A172 (cell line): ENCODE measurements at places on chromosomes 7 and 10.
A peak's percentile ranks its signal among the peaks of the same experiment; 100 is the strongest.

DNA sequence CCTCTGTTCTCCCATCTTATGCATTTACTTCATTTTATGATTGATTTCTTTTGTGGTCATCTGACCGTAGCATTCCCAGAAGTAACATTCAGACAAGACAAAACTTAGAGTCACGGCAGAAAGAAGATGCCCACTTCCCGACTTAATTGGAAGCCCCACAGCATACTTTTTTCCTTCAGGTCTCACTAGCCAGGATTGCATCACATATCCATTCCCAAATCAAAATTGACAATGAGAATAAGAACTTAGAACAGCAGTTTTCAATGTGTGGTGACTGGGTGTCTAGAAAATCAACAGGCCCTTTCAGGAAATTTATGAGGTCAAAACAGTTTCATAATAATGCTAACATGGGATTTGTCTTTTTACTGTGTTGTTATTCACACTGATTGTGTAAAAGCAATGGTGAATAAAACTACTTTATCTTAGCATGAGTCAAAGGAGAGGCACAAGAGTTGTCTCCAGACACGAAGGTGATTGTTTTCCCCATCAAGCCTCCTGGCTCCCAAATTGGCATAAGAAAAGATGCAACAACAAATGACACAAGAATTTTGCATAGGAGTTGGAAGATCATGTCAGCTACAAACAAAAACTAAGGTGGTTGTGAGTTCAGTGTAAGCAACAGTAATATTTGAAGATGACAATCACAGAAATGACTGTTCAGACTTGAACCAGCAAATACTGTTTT, 493.9 kb downstream of the HTR7 start:
- DNase-seq = no peak

DNA sequence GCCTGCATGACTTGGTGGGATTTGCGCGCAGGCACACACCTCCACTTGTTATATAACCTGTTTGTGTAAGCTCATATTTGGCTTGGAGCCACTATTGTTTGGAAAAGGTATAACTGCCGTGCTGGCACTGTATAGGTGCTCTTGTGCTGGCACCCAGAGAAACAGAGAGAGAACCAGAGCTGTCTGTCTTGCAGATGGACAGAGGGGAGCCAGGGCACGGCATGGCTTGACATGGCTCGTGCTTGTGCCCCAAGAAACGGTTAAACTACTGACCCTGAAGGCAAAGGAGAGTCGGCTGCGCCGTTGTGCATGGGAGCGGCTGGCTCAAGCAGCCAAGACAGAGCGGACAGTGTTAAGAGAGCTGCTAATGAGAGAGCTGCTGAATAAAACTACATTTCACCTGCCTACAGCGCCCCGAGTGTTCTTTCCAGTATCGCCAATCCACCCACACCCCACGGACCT, 23.2 kb downstream of the RAPGEF5 start:
- no peak for DNase-seq

GRCh38 chr10:78148216-78148960, 114.7 kb downstream of the RPS24 start:
- no peak for DNase-seq

DNA sequence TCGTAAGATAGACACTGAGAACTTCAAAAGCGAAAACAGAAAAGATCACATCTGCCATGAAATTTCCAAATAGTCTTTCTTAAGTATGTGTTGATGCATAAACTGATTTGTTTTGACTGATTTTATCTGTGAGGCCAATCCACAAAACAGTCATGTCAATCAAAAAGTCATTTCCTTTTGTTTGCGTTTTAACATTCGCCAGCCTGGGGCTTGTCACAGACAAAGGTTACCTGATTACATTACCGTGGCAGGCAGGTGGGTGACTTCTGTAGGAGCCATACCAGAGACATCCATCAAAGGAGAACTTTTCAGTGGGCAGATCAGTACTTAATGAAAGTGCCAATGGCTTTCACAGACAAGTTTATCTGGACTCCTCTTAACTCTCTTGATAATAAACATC, 45.5 kb upstream of the BET1 start:
- no peak for DNase-seq

DNA sequence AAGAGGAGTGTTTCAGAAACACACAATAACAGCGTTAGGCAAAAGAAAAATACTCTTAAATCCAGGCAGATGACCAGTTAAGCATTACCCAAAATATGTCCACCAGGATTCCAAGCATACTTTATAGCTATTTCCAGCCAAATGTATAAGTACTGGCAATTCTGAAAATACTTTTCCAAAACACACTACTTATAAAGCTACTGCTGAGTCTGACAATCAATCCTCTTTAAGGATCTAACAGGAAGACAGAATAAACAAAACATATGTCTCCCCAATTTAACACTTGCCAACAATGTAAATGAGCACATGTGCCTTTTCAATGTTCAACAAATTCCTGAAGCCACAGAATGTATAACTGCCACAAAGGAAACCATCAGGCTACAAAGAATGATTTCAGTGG, 370.9 kb downstream of the SORCS1 start:
- no peak for DNase-seq

GRCh38 chr7:34041707-34042106, 136.4 kb downstream of the BMPER start:
- DNase-seq = no peak

DNA sequence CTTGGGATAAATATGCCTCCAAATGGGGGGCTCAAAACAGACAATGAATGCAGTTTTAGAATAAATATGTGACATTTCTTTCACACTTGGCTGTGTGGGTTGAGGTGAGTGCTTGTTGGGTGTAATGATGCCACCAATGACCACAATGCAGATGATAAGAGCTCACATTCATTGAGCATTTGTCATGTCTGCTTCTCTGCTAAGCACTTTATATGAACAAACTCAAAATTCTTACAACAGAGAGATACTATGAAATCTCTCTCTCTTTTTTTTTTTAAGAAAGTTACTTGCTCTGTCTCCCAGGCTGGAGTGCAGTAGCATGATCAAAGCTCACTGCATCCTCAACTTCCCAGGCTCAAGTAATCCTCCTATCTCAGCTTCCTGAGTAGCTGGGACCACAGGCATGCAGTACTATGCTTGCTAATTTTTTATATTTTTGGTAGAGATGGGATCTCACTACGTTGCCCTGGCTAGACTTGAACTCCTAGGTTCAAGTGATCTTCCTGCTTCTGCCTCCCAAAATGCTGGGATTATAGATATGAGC, 185.4 kb downstream of the JCAD start:
- peak; percentile 30 for DNase-seq

DNA sequence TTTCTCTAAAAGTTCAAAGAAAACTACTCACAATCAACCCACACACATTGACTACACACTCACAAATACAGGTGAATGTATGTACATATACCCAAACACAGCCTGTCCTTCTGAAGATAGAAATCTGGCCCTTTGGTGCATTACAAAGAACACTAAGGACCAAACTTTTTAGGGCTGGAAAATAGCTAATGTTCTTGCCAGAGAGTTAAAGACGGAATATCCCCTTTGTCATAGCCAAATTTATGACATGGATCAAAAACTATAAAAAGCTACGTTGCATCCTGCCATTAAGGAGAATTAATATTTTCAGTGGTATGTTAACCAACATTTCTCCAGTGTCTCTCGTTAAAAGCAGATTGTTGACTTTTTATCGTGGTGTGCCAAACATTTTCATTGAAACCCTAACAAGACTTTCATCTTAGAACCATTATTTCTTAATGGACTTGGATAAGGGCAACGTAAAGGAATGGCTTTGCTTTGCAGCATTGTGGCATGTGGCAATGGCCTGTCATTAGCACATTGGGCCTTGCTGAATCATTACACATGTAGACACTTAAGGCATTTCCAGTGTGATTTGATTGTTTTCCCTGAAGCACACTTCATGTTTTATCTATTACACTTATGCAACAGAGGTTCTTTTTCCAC, 150.9 kb upstream of the MEOX2 start:
- DNase-seq = no peak

GRCh38 chr10:87694011-87694794, 34.5 kb downstream of the PAPSS2 start:
- DNase-seq = no peak

DNA sequence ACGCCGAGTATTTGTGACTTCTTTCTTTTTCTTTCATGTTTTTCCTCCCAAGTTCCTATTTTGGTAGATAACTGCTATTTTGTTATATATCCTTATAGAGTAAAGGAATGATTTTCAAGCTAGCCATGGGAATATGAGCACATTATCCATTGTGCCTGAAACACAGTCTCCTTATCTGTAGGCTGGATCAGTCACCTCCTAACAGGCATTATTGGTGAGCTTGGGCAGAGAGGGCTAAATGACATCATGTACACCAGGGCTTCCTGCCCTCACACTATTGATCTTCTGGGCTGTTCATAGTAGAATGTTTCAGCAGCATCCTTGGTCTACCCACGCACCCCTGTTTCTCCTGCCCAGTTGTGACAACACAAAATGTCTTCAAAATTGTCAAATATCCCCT, 88.1 kb upstream of the CTBP2 start:
- no peak for DNase-seq

- no peak for DNase-seq
Measured at GRCh38 chr10:132603851-132604533, 66.4 kb downstream of the INPP5A start.

GRCh38 chr7:26857170-26857505, 7.3 kb downstream of the SKAP2 start:
- no peak for DNase-seq

DNA sequence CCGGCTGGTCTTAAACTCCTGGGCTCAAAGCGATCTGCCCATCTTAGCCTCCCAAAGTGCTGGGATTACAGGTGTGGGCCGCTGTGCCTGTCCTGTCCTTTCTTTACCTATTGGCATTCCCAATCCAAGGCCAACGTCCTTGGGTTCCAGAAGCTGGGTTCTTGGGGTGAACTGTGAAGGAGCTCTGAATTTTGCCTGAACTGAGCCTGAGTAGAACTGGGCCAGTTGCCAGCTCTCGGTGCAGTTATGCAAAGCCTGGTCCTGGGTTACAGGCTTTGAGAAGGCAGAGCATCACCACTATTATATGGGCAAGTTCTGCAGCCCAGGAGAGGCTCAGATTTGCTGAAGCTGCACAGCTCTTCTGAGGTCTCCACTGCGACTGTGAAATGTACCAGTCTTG, 24.6 kb upstream of the SH2D4B start:
- no peak for DNase-seq

GRCh38 chr7:36884351-36884750, 160.1 kb upstream of the AOAH start:
- DNase-seq = no peak

- no peak for DNase-seq
Measured at GRCh38 chr7:47739891-47740290, 158.0 kb upstream of the TNS3 start.

DNA sequence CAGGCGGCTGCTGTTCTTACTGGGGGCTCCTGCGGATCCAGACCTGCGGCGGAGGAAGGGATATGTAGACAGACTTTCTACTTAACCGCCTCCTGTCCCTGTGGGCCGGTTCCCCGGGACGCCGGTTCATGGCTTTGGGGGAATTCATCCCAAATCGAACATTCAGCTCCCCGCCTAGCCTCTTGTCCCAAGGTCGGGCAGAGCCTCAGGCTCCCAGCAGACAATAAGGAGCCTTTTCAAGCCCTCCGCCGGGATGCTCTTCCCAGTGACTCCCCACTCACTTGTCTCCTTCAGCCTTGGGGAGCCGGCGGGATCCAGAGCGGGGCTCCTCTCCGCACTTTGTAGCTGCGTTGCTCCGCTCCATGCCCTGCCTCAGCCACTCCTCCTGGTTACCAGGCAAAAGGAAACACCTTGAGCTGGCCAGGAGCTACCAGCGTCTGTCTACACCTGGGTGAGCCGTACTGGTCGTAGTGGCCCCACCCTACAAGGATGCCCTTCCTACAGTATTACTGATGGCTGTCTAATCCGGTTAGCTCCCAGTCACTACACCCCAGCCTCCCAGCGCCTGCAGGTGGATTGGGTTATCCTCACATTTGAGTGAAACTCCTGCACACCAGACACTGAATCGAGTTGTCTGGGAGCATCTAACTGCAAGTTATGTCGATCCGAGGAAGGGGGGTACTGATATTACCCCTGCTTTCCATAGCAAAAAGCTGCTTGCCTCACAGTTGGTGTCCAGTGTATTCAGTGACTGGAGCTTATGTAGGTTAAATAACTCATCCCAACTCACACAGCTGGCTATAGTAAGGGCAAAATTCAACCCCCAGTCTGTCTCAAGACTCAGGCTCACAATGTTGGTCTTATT, at the start of gene C10orf95:
C10orf95 (minus strand) TSS at position 439 of the 865 bp plus-strand sequence. CDS start 450 bp downstream, outside the sequence.
- no peak for DNase-seq
